ENCODE measurements at places on chromosomes 4 and X. TPM values are rescaled to one million over a fixed set of nuclear protein-coding genes. Genes with fewer than 3 reads are reported as not detected.

GRCh38 chr4:186554539-186554913, 841 bp downstream of the MTNR1A start:
- no peaks in the 10 kb centered on the region for H3K36me3 ChIP-seq
- no peak for DNase-seq
- H3K27ac ChIP-seq, result no peak overlapping the region
- peaks cover 14% of the 10 kb centered on the region for H3K27me3 ChIP-seq
- H3K4me1 ChIP-seq, result no peaks in the 10 kb centered on the region
- H3K4me3 ChIP-seq, result no peak overlapping the region

DNA sequence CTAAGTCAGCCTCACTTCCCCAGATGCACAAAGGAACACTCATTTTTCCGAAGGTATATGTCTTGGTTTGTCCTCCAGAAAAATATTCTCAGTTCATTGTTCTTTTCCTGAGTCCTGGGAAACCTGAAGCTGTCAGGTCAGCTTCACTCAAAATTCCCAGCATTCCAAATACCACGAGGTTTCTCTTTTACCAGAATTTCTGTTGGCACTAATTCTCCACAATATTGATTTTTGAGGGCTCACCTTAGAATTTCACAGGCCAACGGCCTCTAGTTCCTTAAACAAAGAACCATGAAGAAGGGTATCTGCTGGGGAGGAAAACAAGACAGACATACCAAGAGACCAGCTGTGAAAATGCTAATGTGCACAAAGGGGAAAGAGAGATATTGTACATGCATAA, 8.0 kb upstream of the MAGEB5 start:
- H3K4me1 ChIP-seq, result no peaks in the 10 kb centered on the region
- H3K27ac ChIP-seq, result no peak overlapping the region
- no peaks in the 10 kb centered on the region for H3K36me3 ChIP-seq
- H3K4me3 ChIP-seq, result no peak overlapping the region
- H3K27me3 ChIP-seq, result no peaks in the 10 kb centered on the region

DNA sequence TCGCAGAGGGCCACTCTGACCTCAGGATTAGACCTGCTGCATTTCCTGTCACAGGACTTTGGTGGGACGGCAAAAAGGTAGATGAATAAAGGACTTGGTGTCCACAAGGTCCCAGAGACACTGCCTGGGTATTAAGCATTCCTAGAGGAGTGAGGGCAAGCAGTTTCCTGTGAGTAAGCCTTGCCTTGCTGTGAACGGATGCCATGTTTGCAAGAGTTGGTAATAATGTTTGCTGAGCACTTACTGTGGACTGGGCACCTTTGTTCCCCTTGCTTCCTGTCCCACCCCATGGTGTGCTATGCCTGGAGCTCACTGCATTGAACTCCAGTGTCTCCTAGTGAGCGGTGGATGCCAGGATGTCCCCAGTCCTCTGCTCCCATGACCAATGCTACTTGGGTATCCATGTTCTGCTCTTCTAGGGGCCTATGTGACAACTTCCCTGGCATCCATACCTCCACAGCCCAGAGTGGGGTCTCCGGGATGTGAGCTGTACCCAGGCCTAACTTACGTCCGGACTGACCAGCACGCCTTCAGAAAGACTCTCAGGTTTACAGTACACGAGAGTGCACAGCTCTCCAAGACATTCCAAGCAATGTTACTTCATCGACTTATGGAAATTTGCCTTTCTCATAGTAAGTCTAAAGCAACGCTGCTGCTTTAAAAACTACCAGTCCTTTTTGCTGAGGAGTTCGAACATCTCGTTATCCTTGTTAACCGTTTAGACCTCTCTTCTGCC, 95.5 kb upstream of the MSX1 start:
- H3K4me1 ChIP-seq, result peaks cover 5% of the 10 kb centered on the region
- no peaks in the 10 kb centered on the region for H3K27me3 ChIP-seq
- no peaks in the 10 kb centered on the region for H3K36me3 ChIP-seq
- H3K27ac ChIP-seq, result no peak overlapping the region
- no peak for DNase-seq

- no peak overlapping the region for H3K27ac ChIP-seq
- H3K4me1 ChIP-seq, result no peaks in the 10 kb centered on the region
- DNase-seq, result peak; percentile 12
These were observed 457.4 kb downstream of the CENPC start for GRCh38 chr4:67087897-67088296.

DNA sequence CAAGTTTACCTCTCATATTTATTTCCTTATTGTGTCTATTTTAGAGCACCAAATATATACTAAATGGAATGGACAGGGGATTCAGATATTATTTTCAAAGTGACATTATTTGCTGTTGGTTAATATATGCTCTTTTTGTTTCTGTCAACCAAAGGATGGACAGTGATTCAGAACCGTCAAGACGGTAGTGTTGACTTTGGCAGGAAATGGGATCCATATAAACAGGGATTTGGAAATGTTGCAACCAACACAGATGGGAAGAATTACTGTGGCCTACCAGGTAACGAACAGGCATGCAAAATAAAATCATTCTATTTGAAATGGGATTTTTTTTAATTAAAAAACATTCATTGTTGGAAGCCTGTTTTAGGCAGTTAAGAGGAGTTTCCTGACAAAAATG, 6.2 kb downstream of the FGB start:
- H3K36me3 ChIP-seq, result no peaks in the 10 kb centered on the region
- DNase-seq, result no peak
- no peaks in the 10 kb centered on the region for H3K4me1 ChIP-seq

- H3K27me3 ChIP-seq, result peaks cover 5% of the 10 kb centered on the region
- no peak for DNase-seq
- H3K4me3 ChIP-seq, result no peak overlapping the region
- H3K36me3 ChIP-seq, result peaks cover 4% of the 10 kb centered on the region
- no peak overlapping the region for H3K27ac ChIP-seq
These were observed 19.7 kb upstream of the ACSL1 start for GRCh38 chr4:184845367-184846021.

GRCh38 chrX:41655631-41656030, 33.1 kb upstream of the GPR34 start:
- H3K27ac ChIP-seq, result no peak overlapping the region
- peaks cover 47% of the 10 kb centered on the region for H3K36me3 ChIP-seq
- no peak overlapping the region for H3K4me3 ChIP-seq
- H3K27me3 ChIP-seq, result no peaks in the 10 kb centered on the region
- peaks cover 9% of the 10 kb centered on the region for H3K4me1 ChIP-seq

DNA sequence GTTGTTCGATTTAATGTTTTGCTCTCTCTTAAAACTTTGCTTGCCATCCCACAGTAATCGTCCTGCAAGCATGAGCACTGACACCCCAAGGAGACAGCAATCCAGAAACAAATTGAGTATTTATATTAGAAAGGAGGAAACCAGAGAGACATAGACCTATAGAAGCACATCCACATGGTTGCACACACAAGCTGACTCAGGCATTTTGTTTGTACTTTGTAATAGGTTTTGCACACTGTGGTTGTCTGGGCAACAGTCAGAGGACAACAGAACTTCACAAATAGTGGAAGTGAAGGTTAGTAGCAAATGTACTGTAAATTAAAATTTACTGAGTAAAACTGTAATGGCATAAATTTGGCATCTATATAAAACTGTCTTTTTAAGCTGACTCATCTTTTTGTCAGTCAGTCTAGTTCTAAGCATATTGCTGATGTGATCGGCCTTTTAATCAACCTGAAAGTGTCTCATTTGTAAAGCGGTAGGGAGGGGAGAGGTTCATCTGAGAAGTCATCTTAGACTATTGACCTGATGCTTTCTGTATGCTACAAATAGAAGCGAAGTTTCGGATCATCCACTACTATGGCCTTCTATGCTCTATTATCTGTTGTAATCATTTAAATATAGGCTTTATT, 1624.7 kb downstream of the ARAP2 start:
- H3K27ac ChIP-seq, result no peak overlapping the region
- no peak for DNase-seq
- no peaks in the 10 kb centered on the region for H3K27me3 ChIP-seq
- H3K4me3 ChIP-seq, result no peak overlapping the region

The CORIN gene
- not detected for total RNA-seq
